ENCODE measurements at places on chromosomes 6 and 20.
A peak's percentile ranks its signal among the peaks of the same experiment; 100 is the strongest.

- no peak for DNase-seq
- no peak overlapping the region for H3K4me3 ChIP-seq
- H3K4me1 ChIP-seq: peaks cover 10% of the 10 kb centered on the region
- no peaks in the 10 kb centered on the region for H3K36me3 ChIP-seq
- peaks cover 16% of the 10 kb centered on the region for H3K27me3 ChIP-seq
Measured at GRCh38 chr6:35686436-35686835, 2.3 kb downstream of the FKBP5 start.

GRCh38 chr6:170084166-170084730 is 206.6 kb downstream of the DLL1 start:
- H3K4me3 ChIP-seq: no peak overlapping the region
- DNase-seq: peak; percentile 42
- peaks cover 16% of the 10 kb centered on the region for H3K27me3 ChIP-seq
- no peak overlapping the region for H3K27ac ChIP-seq
- H3K4me1 ChIP-seq: peaks cover 3% of the 10 kb centered on the region
- H3K36me3 ChIP-seq: no peaks in the 10 kb centered on the region

DNA sequence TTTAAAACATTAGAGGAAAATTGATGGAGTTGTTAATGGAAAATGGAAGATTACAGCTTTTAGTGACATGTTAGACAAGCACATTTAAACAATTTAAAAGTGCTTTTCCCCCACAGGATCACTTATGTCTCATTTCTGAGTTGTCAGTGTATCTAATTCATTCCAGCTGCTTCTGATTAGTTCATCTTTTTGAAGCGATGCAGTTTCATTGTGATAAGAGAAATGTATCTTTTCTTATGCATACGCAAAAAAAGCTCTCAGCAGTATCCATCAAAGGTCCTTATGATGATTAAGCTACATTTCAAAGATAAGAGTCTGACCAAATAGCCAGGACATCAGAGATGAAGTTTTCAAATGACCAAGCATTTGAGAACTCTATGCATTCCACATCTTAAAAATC is 572.6 kb upstream of the SYNCRIP start:
- no peak for DNase-seq
- no peak overlapping the region for H3K4me3 ChIP-seq
- no peaks in the 10 kb centered on the region for H3K36me3 ChIP-seq

GRCh38 chr6:1689141-1689540 is 79.4 kb downstream of the FOXC1 start:
- H3K27me3 ChIP-seq: no peaks in the 10 kb centered on the region
- no peak for DNase-seq

GRCh38 chr6:1958257-1958656 is 287.1 kb downstream of the GMDS start:
- DNase-seq: no peak
- no peaks in the 10 kb centered on the region for H3K27me3 ChIP-seq
- no peaks in the 10 kb centered on the region for H3K36me3 ChIP-seq

DNA sequence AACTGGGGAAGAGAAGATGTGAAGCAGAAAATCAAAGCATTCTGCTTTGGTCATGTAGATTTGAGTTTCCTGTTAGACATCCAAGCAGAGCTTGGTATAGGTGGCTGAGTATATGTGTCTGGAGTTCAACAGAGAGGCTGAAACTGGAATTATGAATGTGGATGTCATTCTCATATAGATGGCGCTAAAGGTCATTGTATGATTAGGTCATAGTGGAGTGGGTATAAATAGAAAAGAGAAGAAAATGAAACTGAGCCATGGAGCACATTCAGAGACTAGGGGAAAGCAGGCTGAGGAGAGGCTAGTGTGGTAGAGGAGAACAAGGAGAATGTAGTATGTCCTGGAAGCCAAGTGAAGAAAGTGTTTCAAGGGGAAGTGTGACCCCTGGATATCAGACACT is 295.6 kb upstream of the PLN start:
- DNase-seq: no peak
- peaks cover 6% of the 10 kb centered on the region for H3K4me1 ChIP-seq
- H3K27me3 ChIP-seq: no peaks in the 10 kb centered on the region
- no peaks in the 10 kb centered on the region for H3K36me3 ChIP-seq
- no peak overlapping the region for H3K4me3 ChIP-seq
- H3K27ac ChIP-seq: no peak overlapping the region

- no peaks in the 10 kb centered on the region for H3K27me3 ChIP-seq
- H3K4me3 ChIP-seq: no peak overlapping the region
- peaks cover 44% of the 10 kb centered on the region for H3K4me1 ChIP-seq
Measured at GRCh38 chr6:36033935-36034334, 6.3 kb downstream of the MAPK14 start.

DNA sequence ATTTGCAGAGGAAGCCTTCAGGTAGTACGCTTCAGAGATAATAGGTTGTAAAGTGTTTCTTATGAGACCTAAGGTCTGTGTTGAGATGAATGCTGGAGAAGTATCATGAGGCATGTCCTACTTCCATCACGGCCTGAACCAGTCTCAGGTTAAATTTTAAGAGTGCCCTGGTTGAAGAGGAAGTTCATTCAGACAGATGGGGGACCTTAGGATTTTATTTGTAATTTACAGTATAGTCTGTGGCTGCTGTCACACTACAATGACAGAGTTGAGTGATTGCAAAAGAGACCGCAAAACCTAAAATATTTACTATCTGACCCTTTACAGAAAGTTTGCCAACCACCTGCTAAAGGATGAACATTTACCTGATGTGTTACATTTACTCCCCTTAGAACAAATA is 70.9 kb downstream of the UST start:
- H3K36me3 ChIP-seq: no peaks in the 10 kb centered on the region
- H3K4me1 ChIP-seq: peaks cover 18% of the 10 kb centered on the region
- no peak for DNase-seq
- H3K4me3 ChIP-seq: no peak overlapping the region
- H3K27ac ChIP-seq: no peak overlapping the region
- H3K27me3 ChIP-seq: peaks cover 4% of the 10 kb centered on the region

GRCh38 chr6:132131351-132131750 is 180.2 kb upstream of the CCN2 start:
- peak overlapping the region; percentile 66 for H3K27ac ChIP-seq
- peaks cover 17% of the 10 kb centered on the region for H3K4me1 ChIP-seq
- H3K27me3 ChIP-seq: no peaks in the 10 kb centered on the region
- H3K4me3 ChIP-seq: no peak overlapping the region
- no peak for DNase-seq

GRCh38 chr6:40391086-40391485 is 196.1 kb downstream of the LRFN2 start:
- H3K27me3 ChIP-seq: peaks cover 17% of the 10 kb centered on the region
- no peaks in the 10 kb centered on the region for H3K36me3 ChIP-seq
- H3K4me3 ChIP-seq: no peak overlapping the region
- H3K27ac ChIP-seq: no peak overlapping the region

Data from type B pancreatic cell (in vitro differentiated cells).